ENCODE measurements at places on chromosomes 4 and X.
A peak's percentile ranks its signal among the peaks of the same experiment; 100 is the strongest.

GRCh38 chr4:128385683-128386304 is 98.2 kb upstream of the PGRMC2 start:
- peak; percentile 56 for DNase-seq

DNA sequence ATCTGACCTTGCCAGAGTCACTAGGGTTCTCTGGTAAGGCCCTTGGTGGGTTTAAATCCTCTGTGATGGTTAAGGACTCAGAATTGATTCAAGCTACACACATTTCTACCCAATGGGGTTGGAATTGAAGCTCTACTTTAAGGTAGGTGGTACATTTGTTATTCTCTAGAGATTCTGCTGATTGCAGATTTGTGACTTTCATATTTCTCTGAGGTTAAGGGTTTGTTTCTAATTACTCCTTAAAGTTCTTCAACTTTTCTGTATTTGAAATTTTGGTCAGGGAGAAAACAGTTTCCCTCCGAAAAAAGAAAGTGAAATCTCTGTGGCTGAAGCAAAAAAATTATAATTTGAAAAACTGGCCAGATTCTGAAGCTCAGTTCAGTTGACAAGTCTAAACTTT is 25.8 kb upstream of the USP46 start:
- DNase-seq = no peak

- no peak for DNase-seq
Measured at GRCh38 chr4:61555789-61556188, 355.7 kb downstream of the ADGRL3 start.

GRCh38 chr4:25913056-25913850 is 767 bp upstream of the SMIM20 start:
- DNase-seq = no peak

DNA sequence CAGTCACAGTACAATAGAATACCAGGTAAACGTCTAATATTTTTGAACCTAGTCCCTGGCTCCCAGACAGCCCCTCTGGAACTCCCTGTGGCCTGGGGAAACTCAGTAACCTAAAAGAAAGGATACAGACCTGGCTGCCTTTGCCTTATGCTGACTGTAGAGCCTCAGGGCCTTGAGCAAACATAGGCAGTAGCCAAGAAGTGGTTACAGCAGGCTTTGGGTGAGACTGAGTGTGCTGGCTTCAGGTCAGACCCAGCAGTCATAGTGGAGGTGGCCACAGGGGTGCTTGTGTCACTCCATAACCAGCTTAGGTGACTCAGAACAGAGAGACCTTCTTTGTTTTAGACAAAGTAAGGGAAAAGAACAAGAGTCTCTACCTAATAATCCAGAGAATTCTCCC is 141.8 kb upstream of the PRDX4 start:
- no peak for DNase-seq

All from GM23248 (cell line).